ENCODE measurements at places on chromosomes 16 and 17.
A peak's percentile ranks its signal among the peaks of the same experiment; 100 is the strongest.

DNA sequence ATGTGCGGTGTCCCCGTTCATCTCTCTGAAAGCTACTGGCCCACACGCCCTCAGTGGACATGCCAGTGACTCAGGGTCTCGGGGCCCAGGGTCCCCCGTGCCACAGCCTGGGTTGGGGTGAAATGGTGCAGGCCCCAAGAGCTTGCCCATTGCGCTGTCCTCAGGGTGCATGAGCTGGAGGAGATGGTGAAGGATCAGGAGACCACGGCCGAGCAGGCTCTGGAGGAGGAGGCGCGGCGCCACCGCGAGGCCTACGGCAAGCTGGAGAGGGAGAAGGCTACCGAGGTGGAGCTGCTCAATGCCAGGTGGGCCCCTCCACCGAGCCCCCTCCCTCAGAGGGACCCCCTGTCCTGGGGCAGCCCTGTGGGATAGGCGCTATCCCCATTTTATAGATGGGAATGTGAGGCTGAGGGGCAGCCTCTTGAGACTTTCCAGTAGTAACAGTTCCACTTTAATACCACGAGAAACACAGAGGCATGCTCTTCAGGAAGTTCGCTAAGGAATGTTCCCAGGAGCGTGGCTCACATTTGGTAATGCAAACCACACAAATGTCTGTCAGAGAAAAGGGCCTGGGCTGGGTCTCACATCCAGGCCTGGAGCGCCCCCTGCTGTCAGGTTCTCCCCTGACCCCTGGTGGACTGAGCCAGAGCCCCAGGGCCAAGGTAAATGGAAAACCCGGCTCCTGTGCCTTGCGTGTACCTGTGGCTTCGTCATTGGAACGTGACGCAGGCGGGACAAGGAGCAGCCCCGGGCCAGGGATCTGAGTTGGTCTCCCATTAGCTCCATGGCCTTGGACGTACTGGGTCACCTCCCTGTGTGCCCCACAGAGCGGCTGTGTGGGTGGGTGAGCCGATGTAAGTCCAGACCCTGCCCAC is 133.7 kb downstream of the RAB11FIP4 start:
- DNase-seq, result peak; percentile 46

GRCh38 chr17:76567634-76568432 is 17.8 kb downstream of the ST6GALNAC2 start:
- no peak for DNase-seq

DNA sequence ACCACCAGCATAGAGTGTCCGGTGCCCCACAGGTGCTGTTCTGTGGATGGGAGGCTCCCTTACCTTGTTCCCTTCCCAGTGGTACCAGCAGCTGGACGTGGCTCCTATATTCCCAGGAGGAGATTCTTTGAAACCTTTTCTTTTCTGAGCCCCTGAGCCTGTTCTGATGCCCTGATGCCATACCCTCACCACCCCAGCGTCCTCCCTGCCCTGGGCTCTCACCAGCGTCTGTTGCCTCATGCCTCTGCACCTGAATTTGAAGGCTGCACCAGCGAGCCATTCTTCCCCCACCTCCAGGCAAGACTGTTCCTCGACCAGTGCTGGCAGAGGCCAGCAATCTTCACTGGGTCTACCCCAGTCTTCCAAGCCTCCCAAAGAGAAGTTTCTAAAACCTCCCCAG is 505 bp downstream of the SOST start:
- DNase-seq, result no peak

DNA sequence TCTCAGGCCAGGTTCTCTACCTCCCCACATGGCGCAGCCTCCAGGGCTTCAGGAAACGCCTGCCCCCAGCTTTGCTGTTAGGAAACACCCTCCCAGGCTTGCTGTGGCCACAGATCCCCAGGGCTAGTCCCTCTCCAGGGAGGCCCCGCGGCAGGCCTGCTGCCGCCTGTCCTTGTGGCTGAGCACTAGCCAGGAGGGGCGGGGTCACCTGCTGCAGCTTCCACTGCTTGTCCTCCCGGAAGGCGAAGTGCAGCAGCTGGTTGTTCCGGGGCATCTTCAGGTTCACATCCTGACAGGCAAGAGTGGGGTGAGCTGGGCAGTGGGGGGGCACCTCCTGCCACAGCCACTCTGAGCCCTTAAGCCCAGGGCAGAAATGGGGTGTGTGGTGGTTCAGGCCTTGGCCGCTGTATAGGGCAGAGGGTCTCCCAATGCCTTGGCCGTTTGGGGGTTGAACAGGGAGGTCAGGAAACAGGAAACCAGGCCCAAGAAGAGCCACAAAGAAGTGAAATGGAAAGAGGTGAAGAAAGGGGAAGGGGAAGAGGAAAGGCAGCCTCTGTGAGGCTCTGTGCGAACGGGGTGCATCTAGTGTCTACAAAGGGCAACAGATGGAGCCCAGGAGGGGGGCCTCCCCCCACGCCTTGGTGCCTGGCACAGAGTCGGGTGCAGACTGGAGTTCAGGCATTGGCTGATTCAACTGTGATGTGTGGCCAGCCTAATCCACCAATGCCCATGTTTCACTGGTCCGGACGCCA is 2.0 kb downstream of the ROGDI start:
- DNase-seq, result peak; percentile 74

DNA sequence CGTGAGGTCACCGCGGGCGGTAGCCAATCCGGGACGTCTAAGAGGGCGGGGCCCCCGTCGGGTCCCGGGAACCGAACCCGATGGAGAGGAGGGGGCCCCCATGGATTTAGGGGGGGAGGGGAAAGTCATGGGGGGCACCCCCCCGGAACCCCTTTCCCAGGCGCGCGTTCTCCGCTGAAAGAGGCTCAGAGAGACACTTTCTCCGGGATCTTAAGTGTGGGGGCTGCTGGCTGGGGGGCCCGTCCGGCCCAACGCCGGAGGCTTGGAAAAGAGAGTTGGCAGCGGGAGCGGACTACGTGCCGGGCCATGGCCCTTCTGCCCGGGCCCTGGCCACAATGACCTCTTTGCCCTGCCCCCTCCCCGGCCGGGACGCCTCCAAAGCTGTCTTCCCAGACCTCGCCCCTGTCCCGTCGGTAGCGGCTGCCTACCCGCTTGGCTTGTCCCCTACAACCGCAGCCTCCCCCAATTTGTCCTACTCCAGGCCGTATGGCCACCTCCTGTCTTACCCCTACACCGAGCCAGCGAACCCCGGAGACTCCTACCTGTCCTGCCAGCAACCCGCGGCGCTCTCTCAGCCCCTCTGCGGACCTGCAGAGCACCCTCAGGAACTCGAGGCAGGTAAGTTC is at the start of gene DLX4:
Gene DLX4 (plus strand): TSS at position 57 of the 626 bp plus-strand sequence. CDS start 279 bp downstream, at position 336.
- no peak for DNase-seq

GRCh38 chr17:27575096-27575911 is 55.7 kb upstream of the LGALS9 start:
- DNase-seq, result no peak

Measured in CMK (cell line).